ENCODE measurements at places on chromosomes 1 and 21.

GRCh38 chr1:197213193-197213592 lies 54.9 kb upstream of the CRB1 start:
- DNase-seq: no peak

GRCh38 chr21:34560609-34561008 lies 48.6 kb upstream of the KCNE1 start:
- no peak for DNase-seq

GRCh38 chr1:6960291-6960811 lies 175.1 kb downstream of the CAMTA1 start:
- peak; percentile 29 for DNase-seq

DNA sequence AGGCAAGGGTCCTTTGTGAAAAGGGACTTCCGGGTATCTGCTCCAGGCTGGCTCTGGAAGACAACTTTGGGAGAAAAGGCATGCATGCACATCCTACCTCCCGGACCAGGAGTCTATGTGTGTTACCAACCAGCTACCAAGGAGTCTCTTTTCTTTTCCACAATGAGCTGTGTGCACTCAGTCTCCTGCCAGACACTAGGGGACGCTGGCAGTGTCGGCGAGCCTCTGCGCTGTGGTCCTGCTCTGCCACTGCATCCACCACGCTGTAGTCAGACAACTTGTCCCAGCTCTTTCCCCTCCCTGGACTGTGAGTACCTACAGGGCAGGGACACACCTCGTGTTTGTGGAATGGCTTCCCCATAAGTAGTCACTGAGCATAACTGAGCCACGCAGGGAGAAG lies 5.1 kb upstream of the SSR2 start:
- no peak for DNase-seq

DNA sequence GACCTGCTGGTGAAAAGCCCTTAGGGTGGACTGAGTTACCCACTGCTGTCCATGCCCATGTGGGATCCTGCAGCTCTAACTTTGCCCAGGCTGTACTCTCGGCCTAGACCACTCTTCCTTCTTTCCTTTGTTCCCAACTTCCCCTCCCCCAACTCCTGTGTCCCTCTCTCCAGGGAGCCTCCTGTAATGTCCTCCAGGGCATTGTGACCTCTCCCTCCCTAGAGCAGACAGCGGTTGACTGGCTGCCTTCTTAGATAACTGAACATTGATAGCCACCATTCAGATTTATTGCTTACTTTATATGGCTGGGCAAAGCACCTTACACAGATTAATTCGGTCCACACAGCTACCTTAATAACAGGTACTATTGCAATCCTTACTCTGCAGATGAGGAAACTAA lies 5.0 kb downstream of the RUNX1 start:
- no peak for DNase-seq

DNA sequence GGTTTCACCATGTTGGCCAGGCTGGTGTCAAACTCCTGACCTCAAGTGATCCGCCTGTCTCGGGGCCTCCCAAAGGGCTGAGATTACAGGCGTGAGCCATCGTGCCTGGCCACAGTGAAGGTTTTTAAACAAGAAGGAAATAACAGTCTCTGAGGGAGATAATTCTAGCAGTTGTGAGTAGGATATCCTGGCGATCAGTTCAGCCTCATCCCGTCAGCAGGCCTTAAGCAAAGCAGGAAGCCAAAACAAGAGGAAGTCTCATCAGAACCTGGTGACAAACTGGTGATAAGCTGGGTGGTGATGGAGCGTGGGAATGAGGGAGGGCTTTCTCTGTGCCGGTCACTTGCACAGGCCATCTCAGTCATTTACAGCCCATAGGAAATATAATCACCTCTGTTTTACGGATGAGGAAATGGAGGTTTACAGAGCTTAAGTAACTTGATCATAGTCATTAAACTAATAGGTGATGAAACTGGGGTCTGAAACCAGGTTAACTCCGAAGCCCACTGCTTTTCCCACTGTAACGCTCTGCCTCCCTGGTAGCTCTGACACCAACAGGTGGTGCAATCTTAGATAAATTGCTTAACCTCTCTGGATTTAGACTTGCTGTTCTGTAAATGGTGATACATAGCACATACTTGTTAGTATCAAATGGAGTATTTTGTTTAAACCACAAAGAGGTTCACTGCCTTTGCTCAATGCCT lies 40.8 kb upstream of the A3GALT2 start:
- DNase-seq: no peak

DNA sequence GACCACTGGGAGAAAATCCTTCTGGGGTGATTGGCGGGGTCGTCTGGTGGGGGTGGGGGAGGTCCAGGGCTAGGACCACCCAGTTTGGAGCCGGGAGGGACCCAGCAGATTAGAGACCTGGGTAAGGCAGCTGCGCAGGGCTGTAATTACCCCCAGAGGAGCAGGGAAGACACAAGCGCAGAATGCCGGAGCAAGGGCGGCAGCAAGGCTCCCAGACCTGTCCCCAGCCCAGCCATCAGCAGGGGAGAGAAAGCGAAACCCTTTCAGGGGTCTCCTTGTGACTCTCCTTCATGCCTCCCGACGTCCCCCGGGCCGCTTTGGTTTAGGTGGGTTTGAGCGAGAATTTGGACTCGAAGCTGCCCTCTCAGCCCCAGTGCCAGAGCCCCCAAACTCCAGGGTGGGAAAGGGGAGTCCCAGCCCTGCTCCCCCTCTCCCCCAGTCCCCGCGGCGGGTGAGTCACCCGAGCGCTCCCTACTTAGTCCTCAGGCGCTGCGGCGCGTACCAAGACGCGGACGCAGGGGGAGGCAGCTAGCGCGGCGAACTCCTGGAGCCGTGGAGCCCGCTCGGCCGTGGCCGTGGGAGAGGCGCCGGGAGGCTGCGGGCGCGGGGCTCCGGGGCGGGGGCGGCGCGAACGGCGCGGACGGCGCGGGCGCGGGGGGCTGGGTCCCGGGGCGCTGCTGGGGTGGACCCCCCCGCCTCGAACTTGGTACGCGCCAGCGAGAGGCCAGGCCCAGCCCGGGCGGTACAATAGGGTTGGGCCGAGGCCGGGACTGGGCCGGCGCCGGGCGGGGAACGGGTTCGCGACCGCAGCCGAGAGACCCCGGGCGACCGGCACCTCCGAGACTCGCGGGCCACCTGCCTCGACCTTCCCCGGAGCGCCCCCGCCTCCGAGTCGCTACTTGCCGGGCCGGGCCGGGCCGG lies at the start of gene MAP7D1:
Gene MAP7D1, plus strand, starts transcription at position 753 of the 921 bp plus-strand sequence. CDS start 258 bp downstream, outside the sequence.
- DNase-seq: peak; percentile 85

DNA sequence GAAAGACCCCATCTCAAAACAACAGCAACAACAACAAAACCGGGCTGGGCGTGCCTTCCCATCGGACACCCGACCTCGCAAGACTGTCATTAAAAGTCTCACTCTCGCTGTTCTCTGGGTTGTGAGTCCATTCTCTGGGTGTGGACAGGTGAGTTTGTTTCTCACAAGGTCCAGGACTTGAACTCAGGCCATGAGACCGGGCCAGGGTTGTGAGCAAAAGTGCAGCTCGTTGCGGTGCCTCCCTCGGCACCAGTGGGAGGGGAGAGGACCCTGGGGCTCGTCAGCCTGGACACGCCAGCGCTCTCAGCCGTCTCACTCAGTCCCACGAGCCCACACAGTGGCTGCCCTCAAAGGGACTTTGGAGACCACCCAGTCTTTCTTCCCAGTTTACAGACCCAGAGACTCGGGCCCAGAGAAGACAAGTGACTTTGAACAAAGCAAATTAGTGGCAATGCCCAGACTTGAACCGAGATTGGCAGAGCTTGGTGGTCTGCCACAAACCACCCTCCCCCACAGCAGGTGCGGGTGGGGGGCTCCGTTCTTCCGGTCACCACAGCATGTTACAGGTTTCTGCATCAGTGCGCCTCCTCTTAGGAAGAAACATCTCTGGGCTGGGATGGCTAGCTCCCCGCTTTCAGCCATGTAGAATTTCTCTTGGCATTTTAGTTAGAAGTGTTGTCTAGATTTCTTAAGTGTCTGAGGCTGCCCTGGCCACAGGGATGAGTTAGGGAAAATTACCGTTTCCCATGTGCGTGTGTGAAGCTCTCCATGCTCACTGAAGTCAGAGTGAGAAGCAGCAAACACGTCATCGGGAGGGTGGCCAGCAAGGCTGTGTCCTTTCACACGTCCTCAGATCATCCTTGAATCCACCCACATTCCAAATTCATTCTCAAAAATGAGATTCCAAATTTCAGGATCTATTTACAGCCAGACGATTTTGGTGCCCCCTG lies 28.3 kb downstream of the LRRC3 start:
- DNase-seq: no peak

DNA sequence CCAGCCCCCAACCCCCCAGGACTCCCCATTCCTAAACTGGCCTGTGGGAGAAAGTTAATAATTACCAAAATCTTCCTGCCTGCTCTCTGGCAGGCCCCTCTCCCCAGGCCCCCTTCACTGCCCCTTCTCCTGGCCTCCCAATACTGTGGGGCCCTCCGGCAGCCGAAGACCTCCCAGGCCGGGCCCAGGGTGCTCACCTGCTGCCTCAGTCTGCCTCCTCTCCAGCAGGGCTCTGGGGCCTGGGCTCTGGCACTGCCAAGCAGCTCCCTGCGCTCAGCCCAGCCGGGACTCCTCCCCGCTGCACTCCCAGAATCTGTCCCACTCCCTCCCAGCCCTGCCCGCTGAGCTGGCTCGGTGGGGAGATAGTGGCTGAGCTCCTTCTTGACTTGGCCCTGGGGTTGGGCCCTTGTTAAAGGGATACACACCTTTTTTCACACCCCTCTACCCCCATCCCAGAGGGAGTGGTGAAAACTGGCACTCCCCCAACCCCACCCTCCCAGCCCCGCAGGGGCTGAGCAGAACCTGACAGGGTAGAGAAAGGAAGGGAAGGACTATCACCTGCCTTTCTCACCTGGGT lies at the start of gene S100A16:
Gene S100A16, minus strand, starts transcription at position 383 of the 577 bp plus-strand sequence. CDS start 4,986 bp downstream, outside the sequence.
- no peak for DNase-seq

- DNase-seq: no peak
These were observed 89.0 kb downstream of the SLC45A1 start for GRCh38 chr1:8406960-8407359.

DNA sequence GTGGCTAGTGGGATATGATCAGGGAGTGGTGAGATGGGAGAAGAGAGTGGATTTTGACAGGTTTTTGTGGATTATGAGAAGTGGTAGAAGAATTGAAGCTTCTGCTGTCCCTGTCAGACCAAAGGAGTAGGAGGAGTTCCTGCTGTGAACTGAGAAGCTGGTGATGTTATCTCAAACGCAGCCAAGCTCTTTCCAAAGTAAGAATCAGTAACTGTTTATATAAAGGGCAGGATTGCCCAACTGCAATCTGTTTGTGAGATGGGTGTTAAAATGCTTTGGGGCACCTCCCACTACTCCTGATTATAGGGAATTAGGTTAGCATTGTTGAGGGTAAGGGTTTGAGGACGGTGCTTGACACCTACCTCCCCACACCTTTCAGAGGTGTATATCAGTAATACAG lies 60.5 kb upstream of the USP25 start:
- no peak for DNase-seq

GRCh38 chr1:53600561-53600960 lies 138.4 kb downstream of the GLIS1 start:
- no peak for DNase-seq

- DNase-seq: no peak
These were observed 5.6 kb downstream of the JAK1 start for GRCh38 chr1:64960731-64961130.

All from NCI-H510A (cell line).